ENCODE measurements at places on chromosomes 7 and 10.

- DNase-seq, result no peak
Measured at GRCh38 chr10:47241256-47241655, 58.7 kb upstream of the GDF10 start.

DNA sequence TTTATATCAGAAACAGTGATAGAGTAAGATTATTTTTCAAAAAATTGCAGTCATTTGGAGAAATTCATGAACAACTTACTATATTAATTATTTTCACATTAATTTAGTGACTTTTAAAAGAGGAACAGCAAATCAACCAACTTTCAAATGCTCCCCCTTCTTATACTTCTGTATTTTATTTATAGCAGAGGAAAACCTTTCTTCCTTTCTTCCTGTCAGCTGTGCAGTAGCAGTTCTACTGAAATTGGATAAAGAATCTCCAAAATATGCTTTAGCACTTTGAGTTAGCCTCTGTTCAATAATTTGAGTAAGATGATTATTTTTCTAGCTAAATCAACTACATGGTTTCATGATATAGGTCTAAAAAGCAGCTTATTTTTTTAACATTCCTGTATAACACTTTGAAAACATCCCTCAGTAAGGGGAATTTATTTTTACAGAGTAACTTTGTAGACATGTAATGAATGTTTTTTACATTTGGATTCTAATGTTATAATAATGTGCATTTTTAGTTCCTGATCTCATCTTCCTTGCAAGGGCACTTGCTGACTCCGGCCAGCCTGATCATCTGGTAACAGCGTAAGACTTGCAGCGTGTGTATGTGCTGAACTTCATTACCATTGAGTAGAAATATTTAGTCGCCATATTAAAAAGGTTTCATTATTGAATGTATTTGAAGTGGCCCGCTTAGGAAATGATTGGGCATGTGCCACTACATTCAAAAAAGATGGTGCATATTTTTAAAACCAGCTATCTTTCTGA, 158.3 kb upstream of the HDAC9 start:
- no peak for DNase-seq

DNA sequence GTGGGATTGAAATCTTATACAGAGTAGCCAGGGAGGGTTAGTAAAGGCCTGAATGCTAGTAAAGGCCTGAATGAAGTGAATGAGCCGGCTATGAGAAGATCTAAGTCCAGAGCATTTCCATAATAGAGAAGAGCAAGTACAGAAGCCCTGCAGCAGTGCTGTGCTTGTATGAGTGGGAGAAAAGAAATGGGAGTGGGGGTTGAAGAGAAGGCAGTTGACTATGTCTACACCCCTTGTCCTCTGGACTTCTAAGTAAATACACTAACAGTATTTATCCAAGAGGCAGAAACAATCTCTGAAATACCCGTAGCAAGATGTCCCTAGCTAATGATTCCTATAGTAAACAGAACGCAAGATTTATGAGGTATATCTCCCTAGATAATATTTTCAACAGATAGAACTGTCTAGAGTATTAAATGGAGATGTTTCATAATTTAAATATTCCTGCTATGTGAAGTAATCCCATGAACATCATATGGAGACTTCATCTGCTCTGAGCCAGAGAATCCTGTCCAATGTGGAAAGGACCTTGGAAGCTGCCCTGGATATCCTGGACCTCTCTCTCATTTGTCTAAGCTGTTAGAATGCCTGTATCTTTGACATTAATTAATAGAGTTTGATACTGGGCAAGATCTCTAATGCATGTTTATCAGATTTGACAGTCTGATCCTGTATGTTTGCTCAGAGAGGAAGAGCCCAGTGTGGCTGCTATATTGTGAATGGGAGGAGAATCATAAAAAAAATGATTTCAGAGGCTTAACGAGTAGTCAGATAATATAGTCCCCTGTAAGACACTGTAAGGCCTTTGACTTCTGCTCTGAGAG, 171.6 kb downstream of the LRRN3 start:
- DNase-seq, result no peak

- no peak for DNase-seq
Measured at GRCh38 chr7:20407585-20408466, 77.1 kb downstream of the ITGB8 start.

- no peak for DNase-seq
Measured at GRCh38 chr10:6701289-6701688, 121.2 kb upstream of the PRKCQ start.

DNA sequence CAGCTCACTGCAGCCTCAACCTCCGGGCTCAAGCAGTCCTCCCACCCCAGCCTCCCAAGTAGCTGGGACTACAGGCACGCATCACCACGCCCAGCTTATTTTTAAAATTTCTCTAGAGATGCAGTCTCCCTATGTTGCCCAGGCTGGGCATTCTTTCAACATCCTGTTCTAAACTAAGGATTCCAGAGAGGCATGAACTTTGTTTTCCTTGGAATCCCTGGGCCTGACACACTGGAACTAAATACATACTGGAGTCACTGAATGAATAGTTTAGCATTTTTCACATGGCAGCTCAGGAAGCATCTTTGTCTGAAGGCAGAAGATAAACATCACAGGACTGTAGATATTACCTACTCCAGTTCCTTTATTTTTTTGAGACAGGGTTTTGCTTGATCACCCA, 108.7 kb downstream of the ITIH5 start:
- DNase-seq, result no peak

All from caudate nucleus (tissue), 63 donors.